ENCODE measurements at places on chromosomes 12 and 14.

DNA sequence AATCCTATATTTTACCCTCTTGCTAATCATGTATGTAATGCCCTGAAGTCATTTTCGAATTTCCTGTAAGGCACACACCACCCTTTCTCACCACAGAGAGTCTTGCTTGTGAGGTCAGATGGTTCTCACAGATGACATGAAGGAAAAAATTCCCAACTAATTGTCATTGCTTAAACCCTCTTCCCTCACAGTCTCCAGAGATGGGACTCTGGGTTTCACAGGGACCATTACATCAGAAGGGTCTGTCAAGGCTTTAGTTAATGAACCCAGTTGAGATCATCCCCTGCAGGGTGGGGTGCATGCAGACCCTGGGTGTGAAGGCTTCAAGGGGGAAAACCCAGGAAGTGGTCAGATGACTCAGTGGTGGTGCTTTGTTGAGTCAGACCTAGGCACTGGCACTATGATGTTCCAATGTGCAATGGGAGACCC, 229.6 kb downstream of the BCAT1 start:
- DNase-seq: peak; percentile 65

GRCh38 chr12:101470939-101471338, 4.2 kb upstream of the SPIC start:
- DNase-seq: no peak

DNA sequence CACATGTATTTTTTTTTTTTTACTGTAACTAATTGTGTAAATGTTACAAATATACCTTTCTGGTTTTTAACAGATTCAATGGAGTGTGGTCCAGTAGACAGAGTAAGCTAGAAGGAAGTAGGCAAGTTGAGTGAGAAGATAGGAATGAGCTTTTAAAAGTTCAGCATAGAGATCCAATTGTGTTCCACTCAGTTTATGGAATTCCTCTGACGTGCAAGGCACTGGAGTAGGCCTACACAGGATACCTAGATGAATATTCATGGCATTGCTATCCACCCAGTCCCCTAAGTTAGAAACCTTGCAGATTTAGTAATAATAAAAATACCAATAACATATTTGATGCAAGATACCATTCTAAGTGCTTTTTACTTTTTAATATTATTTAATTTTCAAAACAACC, 225.6 kb upstream of the ARID2 start:
- no peak for DNase-seq

- DNase-seq: no peak
Observed at GRCh38 chr12:10466311-10466710, 13.1 kb upstream of the KLRC1 start.

GRCh38 chr12:115521771-115522409, 755.6 kb downstream of the MED13L start:
- no peak for DNase-seq

GRCh38 chr12:79063258-79063657, 198.7 kb downstream of the SYT1 start:
- DNase-seq: no peak

DNA sequence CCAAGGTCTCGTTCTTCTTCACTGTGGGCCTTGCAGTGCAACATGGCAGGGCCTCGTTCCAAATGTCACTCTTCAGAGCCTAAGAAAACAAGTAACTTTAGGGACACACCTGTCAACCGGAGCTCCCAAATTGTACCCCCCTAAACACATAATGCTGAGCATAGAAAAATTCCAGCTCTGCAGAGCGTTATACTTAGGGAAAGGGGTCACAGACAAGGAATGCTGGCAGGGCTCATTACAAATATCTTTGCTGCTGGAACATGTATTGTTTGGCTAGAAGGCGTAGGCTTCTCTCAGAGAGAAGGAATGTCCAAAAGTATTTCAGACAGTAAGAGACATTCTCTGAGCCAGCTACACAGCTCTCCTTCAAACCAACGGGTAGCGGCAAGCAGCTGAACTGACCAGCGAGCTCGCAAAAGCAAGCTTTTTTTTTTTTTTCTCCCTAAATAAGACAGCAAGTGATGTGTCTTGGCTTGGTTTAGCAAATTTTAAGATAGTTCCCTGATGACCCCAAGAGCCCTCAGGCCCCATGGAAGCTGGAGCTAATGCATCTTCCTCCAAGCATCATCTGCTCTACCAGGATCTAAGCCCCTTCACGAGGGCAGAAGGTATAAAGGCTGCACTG, 24.5 kb downstream of the SSH1 start:
- DNase-seq: no peak

- no peak for DNase-seq
Observed at GRCh38 chr14:54177019-54177418, 219.8 kb upstream of the CDKN3 start.

DNA sequence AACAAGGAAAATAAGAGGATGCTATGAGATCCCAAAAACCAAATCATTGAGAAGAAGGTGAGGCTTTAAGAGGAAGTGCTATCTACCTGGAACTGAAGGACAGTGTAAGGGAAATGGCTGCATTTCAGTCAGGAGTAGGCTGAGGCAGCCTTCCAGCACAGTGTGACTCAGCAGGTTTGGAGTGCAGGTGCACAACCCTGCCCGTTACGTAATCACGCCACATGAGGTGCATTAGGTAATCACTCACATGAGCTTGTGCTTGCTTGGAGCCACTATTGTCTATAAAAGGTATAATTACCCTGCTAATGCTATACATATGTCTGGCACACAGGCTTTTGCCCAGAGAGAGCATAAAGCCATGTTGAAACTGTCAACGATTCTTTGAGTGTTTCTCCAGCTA, 74.9 kb downstream of the DIO2 start:
- no peak for DNase-seq

GRCh38 chr12:80763874-80764273, 47.2 kb downstream of the MYF5 start:
- DNase-seq: no peak

DNA sequence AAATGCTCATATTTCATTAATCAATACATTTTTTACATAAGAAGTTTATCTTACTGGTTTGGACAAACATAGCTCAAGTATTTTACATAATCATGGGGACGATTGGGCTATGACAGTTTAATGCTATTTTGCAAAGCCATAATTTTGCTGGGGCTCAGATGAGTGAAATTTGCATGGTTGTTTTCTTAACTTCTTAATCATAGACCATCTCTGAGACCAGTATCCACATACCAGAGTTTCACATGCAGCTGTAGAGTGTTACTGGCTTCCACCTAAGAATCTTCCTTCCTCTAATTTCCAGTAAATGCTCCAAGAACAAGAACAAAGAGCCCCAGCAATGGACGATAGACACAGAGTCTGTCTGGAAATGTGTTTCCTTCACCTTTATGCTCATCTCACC, 303.0 kb upstream of the TMEM132C start:
- DNase-seq: no peak

- DNase-seq: no peak
Observed at GRCh38 chr12:113302886-113303640, 31.8 kb downstream of the SLC8B1 start.

DNA sequence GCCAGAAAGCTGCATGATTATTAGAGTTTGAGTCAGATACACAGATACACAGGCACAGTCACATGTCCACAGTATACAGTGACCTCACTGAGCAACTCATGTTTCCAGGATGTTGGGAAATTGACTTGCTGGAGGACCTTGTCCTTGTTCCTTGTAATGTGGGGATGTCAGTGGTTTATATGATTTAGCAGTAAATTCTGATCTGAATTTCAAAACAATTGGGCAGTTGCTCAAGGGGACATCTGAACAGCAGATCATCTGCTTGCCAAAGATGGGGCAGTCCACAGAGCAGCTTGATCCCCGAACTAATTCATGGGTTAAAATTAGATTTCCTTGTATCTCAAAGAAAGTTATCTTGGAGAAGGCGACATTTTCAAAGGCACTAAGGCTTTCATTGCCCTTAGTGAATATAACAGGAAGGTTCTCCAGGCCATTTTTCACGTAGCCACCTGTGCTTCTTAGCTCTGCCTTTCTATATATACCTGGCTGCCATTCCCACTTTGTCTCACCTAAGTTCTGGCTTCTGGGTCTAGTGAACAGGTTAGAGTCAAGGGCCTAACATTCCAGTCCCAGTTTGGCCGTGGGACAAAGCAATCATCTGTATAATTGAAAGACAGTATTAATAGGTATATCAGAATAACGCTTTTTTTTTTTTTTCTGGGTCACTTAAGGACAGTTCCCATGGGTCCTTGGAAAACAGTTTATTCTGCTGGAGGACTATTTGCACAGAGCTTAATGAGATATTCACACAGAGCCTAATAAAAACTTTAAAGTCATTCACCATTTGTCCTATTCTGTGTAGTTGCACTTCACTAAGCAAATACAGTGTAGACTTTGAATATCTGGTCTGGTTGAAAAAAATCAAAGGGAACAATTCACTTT, 64.9 kb upstream of the STRN3 start:
- DNase-seq: no peak

DNA sequence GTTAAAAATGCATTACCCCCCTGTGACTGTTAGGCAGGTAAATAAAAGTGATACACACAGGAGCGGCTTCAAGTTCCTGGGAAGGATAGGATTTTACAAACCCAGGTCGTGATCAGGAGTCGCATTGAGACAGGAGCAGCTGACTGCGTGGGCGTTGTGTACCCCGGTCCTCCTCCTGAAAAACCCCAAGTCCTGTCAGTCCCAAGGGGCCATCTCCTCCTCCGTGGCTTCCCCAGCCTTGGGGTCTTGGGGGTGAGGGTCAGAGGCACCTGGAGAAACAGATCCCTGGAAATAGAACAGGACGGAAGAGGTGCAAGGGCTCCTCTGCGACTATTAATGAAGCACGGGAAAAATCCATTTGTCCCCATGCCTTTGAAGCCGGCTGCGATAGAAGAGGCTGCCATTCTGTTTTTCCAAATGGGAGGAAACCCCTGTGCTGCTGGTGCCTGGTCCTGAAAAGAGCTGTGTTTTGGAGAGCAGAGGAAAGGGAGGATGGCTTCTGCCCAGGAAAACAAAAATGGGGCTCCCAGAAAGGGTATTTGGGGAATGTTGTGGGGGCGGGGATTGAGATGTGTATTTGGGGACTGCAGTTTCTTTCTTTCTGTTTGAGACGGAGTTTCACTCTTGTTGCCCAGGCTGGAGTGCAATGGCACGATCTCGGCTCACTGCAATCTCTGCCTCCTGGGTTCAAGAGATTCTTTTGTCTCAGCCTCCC, 143.1 kb downstream of the ZNF664 start:
- DNase-seq: no peak

DNA sequence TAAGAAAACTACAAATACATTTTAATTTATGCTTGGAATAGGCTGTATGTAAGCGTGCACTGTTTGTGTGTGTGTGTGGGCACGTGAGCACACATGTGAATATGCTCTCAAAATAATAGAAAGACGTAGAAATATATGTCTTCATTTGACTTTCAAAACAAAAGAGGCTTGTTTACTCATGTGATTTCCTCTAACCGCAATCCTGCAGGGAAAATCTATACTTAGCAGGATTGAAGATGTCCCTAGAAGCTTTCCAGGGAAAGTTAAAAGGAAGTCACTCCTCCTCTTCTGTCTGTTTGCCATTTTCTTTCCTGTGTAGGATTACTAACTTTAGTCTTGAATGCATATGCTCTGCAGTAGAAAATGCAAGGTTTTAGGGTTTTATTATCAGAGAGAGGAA, 404.7 kb downstream of the MDGA2 start:
- no peak for DNase-seq

- no peak for DNase-seq
Observed at GRCh38 chr14:104576970-104577332, 2.6 kb upstream of the C14orf180 start.

DNA sequence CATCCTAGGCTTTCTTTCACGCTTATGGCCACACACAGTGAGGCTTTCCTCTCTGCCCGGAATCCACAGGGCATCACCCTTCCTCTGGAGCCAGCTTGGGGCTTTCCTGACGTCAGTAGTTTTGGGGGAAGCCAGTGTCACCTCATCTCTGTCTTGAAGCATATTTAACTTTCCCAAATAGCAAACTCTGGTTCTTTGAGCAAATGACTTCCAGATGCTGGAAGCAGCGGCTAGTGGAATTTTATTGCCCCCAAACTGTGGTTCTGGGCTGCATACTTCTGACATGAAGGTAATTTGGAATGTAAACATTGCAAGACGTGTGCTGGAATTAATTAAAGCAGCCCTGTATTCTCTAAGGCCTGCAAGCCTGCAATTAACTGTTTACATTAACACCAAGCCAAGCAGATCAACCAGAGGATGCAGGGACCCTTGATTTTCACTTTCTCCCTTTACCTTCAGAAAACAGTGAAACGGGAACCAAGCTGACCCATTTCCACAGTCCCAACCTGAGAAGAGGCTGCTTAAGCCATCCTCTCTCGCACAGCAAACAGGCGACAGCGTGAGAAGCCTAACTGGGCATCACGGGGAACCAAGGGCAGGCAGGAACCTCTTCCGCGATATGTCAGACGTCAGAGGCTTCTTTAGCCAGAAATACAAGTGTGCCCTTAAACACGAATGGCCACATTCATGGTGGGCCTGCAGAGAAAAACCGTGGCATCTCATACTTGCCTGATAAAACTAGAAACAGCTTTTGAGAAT, 258.4 kb downstream of the CACNA1C start:
- no peak for DNase-seq

DNA sequence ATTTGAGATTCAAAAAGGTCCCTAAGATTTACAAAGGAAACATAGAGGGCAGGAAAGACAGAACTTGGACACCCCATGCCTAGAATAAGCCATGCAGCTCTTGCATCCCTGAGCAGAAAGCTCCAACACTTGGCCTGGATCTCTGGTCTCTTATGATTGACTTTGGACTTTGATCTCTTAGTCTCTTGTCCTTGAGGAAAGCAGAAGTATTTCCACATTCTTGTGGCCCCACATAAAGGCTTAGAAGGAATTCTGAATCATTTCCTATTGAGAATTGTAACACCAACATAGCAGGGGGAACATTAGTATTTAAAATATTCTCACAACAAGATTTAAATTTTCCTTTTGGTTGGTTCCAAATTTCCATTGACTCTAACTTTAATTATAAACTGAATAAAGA, 283.7 kb upstream of the PRKD1 start:
- no peak for DNase-seq

- no peak for DNase-seq
Observed at GRCh38 chr12:52148464-52149181, 43.2 kb downstream of the KRT80 start.
